ENCODE measurements at places on chromosomes 7 and 10.
A peak's percentile ranks its signal among the peaks of the same experiment; 100 is the strongest.

- no peak overlapping the region for H3K27ac ChIP-seq
- DNase-seq: no peak
- no peaks in the 10 kb centered on the region for H3K4me1 ChIP-seq
- no peak overlapping the region for H3K4me3 ChIP-seq
- no peaks in the 10 kb centered on the region for H3K36me3 ChIP-seq
Measured at GRCh38 chr10:110094786-110095185, 87.0 kb downstream of the ADD3 start.

DNA sequence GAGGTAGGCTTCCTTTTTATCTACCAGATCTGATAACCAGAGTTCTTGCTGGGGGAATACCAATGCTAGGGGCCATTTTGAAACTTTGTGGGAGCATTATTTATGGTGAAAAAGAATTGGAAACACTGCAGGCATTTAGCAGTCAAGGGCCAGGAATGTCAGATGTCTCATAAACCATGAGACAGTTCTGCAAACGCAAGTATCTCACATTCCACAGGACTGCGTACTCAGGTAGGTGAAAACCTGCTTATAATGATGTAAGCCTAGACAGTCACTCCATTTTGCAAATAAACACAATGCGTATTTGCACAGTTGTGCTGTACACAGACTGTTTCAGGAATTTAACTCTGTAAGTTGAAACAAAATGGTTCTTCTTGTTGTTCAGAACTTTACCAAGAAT lies 33.9 kb downstream of the ECHDC3 start:
- no peaks in the 10 kb centered on the region for H3K36me3 ChIP-seq
- no peak overlapping the region for H3K27ac ChIP-seq
- H3K4me1 ChIP-seq: no peaks in the 10 kb centered on the region
- no peak for DNase-seq

GRCh38 chr7:151459726-151460473 lies 20.0 kb upstream of the CRYGN start:
- peaks cover 20% of the 10 kb centered on the region for H3K4me1 ChIP-seq
- H3K4me3 ChIP-seq: no peak overlapping the region
- H3K27ac ChIP-seq: peak overlapping the region; percentile 47
- H3K27me3 ChIP-seq: no peaks in the 10 kb centered on the region

- no peak overlapping the region for H3K4me3 ChIP-seq
- no peaks in the 10 kb centered on the region for H3K27me3 ChIP-seq
- no peaks in the 10 kb centered on the region for H3K36me3 ChIP-seq
- no peak for DNase-seq
- H3K4me1 ChIP-seq: no peaks in the 10 kb centered on the region
Measured at GRCh38 chr10:63012623-63013022, 120.5 kb upstream of the NRBF2 start.

GRCh38 chr7:130398526-130399090 lies 18.3 kb downstream of the CPA1 start:
- DNase-seq: no peak
- H3K27ac ChIP-seq: no peak overlapping the region
- no peaks in the 10 kb centered on the region for H3K4me1 ChIP-seq
- H3K36me3 ChIP-seq: peaks cover 21% of the 10 kb centered on the region

GRCh38 chr7:43077285-43077684 lies 35.2 kb upstream of the HECW1 start:
- no peak for DNase-seq
- H3K4me1 ChIP-seq: no peaks in the 10 kb centered on the region
- no peak overlapping the region for H3K27ac ChIP-seq
- H3K4me3 ChIP-seq: no peak overlapping the region
- H3K27me3 ChIP-seq: no peaks in the 10 kb centered on the region

- H3K27me3 ChIP-seq: no peaks in the 10 kb centered on the region
- H3K36me3 ChIP-seq: no peaks in the 10 kb centered on the region
- no peak overlapping the region for H3K4me3 ChIP-seq
Measured at GRCh38 chr10:120575411-120575810, 118.4 kb downstream of the PLPP4 start.

GRCh38 chr7:24337180-24337579 lies 53.2 kb downstream of the NPY start:
- no peak overlapping the region for H3K27ac ChIP-seq
- no peaks in the 10 kb centered on the region for H3K27me3 ChIP-seq
- DNase-seq: no peak
- no peaks in the 10 kb centered on the region for H3K4me1 ChIP-seq
- no peak overlapping the region for H3K4me3 ChIP-seq

DNA sequence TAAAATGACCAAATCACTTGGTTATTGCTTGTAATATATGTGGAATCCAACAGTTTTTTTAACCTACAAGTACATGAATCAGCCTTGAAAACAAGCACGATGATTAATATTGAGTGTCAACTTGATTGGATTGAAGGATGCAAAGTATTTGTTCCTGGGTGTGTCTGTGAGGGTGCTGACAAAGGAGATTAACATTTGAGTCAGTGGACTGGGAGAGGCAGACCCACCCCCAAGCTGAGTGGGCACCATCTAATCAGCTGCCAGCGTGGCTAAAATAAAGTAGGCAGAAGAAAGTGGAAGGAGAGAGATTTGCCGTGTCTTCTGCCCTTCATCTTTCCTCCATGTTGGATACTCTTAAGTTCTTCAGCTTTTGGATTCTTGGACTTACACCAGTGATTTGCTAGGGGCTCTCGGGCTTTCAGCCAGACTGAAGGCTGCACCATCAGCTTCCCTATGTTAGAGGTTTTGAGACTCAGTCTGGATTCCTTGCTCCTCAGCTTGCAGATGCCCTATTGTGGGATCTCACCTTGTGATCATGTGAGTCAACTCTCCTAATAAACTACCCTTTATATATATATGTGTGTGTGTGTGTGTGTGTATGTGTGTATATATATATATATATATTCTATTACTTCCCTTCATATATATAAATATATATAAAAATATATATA lies 118.4 kb upstream of the WDR11 start:
- H3K36me3 ChIP-seq: no peaks in the 10 kb centered on the region
- no peaks in the 10 kb centered on the region for H3K27me3 ChIP-seq
- H3K4me3 ChIP-seq: no peak overlapping the region
- no peak for DNase-seq
- H3K4me1 ChIP-seq: no peaks in the 10 kb centered on the region
- no peak overlapping the region for H3K27ac ChIP-seq

DNA sequence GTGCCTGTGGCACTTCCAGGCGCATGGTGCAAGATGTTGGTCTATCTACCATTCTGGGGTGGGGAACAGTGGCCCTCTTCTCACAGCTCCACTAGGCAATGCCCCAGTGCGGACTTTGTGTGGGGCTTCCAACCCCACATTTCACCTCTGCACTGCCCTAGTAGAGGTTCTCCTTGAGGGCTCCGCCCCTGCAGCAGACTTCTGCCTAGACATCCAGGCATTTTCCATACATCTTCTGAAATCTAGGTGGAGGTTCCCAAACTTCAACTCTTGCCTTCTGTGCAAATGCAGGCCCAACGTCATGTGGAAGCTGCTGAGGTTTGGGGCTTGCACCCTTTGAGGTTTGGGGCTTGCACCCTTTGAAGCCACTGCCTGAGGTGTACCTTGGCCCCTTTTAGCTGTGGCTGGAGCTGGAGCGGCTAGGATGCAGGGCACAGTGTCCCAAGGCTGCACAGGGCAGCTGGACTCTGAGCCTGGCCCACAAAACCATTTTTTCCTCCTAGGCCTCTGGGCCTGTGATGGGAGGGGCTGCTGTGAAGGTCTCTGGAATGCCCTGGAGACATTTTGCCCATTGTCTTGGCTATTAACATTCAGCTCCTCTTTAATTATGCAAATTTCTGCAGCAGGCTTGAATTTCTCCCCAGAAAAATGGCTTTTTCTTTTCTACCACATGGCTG lies 130.6 kb upstream of the EFCAB10 start:
- no peaks in the 10 kb centered on the region for H3K36me3 ChIP-seq
- DNase-seq: no peak
- H3K27ac ChIP-seq: no peak overlapping the region
- H3K27me3 ChIP-seq: no peaks in the 10 kb centered on the region

DNA sequence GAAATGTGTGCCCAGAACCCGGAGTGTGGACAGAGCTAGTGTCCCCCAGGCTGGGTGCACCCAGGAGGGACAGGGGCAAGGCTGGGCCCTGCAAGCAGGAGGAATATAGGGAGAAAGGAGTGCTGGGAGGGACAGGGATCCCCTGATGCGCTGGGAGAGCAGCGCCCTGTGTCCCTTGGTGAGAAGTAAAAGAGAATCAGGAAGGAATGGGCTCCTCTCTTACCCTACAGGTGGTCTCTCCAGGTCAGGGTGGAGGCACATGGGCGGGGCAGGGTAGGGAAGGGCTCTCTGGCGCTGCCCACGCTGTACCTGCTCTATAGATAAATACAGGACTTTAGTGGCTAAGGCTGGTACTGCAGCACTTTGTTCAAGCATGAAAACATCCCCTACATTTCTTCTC lies 753.8 kb downstream of the GRID1 start:
- no peaks in the 10 kb centered on the region for H3K4me1 ChIP-seq
- H3K4me3 ChIP-seq: no peak overlapping the region
- H3K36me3 ChIP-seq: no peaks in the 10 kb centered on the region
- no peak for DNase-seq

Measured in esophagus squamous epithelium (tissue), 5 donors.